ENCODE measurements at places on chromosomes 5 and 9.
A peak's percentile ranks its signal among the peaks of the same experiment; 100 is the strongest.

GRCh38 chr9:115593587-115594091, 475.7 kb upstream of the TNC start:
- no peak overlapping the region for H3K27ac ChIP-seq
- no peaks in the 10 kb centered on the region for H3K4me1 ChIP-seq
- no peaks in the 10 kb centered on the region for H3K27me3 ChIP-seq
- no peak overlapping the region for H3K4me3 ChIP-seq

GRCh38 chr5:142685418-142686209, at the start of gene FGF1:
FGF1 (minus strand) TSS chr5:142686090; CDS start chr5:142614127, 71,963 bp downstream.
- no peak within 1 kb of the TSS for H3K4me3 ChIP-seq
- DNase-seq = no peak
- no peak within 1 kb of the TSS for H3K27ac ChIP-seq
- H3K4me1 ChIP-seq = no peaks in the 10 kb centered on the region
- H3K36me3 ChIP-seq = no peaks in the 10 kb centered on the region

GRCh38 chr5:17912794-17913193, 278.5 kb downstream of the TAF11L14 start:
- H3K27ac ChIP-seq = no peak overlapping the region
- no peaks in the 10 kb centered on the region for H3K36me3 ChIP-seq
- peaks cover 5% of the 10 kb centered on the region for H3K27me3 ChIP-seq
- no peak for DNase-seq
- no peaks in the 10 kb centered on the region for H3K4me1 ChIP-seq
- no peak overlapping the region for H3K4me3 ChIP-seq

DNA sequence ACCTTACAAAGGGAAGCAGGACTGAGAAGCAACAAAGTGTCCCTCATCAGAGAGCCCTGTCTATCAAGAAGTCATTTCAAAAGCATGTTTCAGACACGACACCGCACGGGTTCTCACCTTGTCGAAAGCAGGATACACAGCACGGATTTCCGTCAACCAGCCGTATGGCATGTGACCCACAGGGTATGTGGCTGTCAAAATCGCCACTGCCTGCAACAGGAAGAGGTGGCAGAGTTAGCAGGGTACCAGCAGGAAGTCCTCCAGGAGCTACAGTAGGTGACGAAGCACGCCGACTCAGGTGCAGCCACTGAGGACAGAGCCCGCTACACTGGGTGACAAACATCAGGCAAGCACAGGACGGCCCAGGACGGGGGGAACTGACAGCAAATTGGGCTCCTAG, 81.2 kb downstream of the OTULIN start:
- H3K27ac ChIP-seq = peak overlapping the region; percentile 35
- H3K27me3 ChIP-seq = no peaks in the 10 kb centered on the region
- peaks cover 21% of the 10 kb centered on the region for H3K36me3 ChIP-seq
- DNase-seq = no peak

DNA sequence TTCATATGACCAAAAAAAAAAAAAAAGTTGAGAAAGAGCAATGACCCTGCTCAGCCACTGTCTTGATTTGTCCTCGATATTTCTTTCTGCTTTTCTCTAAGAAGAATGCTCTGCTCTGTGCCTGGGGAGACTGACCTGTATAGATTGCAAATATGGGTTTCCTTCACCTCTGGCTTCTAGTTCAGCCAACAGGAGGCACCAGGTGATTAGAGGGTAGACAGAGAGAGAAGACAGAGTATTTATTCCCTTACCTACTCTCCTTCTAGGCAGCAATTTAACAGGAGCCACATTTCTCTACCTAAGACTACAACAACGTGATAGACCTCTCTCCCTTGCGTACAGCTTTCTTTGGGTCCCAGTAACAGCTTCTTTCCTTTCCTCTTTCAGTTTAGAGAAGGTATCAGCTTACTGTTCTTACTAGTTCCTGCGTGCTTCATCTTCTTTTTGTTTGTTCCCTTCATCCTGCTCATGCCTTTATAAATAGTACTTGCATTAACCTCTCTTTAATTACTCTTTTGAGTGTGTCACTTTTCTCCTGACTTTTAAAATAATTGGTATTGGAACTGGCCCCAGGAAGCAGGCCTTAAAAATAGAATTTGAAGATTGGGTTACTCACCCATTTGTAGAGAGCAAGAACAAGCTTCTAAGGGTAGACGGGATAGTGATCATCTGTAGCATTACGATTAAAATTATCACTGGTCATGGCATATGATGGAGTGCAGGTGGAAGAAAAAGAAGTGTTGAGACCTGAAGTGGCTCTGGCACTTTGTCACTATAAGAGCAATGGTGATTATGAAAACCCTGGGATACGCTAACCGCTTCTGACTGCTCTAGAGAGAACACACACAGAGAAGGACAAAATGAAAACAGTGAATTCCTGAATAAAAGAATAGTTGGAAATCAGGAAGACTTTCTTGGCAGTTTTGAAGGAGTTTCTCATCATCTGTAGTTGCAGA, 161.2 kb upstream of the FSTL4 start:
- peaks cover 13% of the 10 kb centered on the region for H3K27me3 ChIP-seq
- H3K36me3 ChIP-seq = no peaks in the 10 kb centered on the region
- no peak overlapping the region for H3K4me3 ChIP-seq
- H3K4me1 ChIP-seq = no peaks in the 10 kb centered on the region
- no peak overlapping the region for H3K27ac ChIP-seq

DNA sequence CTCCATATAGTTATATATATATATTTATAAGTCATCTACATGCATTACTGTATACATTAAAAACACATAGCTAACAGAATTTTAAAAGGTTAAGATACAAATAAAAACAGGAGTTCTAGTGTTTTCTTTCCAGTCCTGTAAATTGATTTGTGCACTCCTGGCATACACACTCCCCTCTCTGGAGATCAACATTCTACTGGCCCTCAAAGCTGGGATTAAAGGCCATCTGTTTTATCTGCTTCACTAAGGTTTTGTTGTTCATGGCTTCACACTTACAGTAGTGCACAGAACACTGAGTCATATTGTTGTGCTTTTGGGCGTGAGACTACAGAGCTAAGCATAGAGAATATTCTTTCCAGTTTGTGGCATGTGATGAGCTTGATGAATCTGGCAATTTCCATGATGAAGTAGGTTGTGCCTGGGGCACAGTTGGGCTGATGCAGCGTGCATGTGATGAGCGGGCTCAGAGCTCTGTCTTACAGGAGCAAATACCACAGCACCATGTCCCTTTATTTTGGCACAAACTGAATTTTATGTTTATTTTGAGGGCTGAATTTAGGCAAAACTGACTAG, 98.2 kb downstream of the TAF11L14 start:
- no peaks in the 10 kb centered on the region for H3K4me1 ChIP-seq
- no peaks in the 10 kb centered on the region for H3K36me3 ChIP-seq
- H3K27ac ChIP-seq = no peak overlapping the region

- no peaks in the 10 kb centered on the region for H3K4me1 ChIP-seq
- H3K4me3 ChIP-seq = no peak overlapping the region
- no peak for DNase-seq
- H3K27ac ChIP-seq = no peak overlapping the region
- H3K36me3 ChIP-seq = no peaks in the 10 kb centered on the region
Observed at GRCh38 chr5:134479839-134480238, 45.6 kb upstream of the JADE2 start.

DNA sequence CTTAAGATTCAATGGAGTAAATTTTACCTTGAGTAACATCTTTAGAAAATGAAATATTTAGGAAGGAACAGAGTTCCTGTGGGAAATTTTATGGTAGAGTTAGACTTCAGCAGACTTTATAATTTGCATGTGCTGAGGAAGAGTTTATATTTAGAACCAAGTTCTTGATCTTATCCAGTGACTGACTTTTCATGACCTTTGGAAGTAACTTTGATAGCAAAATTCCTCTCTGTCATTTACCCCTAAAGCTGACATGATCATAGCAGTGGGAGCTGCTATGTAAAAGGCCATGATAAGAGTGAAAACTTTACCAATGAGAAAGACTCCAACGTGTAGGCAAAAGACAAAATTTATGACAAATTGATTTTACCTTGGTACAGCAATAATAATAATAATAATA, 1071.8 kb upstream of the DMAC1 start:
- no peak for DNase-seq
- no peaks in the 10 kb centered on the region for H3K4me1 ChIP-seq
- no peak overlapping the region for H3K4me3 ChIP-seq
- H3K27ac ChIP-seq = no peak overlapping the region

DNA sequence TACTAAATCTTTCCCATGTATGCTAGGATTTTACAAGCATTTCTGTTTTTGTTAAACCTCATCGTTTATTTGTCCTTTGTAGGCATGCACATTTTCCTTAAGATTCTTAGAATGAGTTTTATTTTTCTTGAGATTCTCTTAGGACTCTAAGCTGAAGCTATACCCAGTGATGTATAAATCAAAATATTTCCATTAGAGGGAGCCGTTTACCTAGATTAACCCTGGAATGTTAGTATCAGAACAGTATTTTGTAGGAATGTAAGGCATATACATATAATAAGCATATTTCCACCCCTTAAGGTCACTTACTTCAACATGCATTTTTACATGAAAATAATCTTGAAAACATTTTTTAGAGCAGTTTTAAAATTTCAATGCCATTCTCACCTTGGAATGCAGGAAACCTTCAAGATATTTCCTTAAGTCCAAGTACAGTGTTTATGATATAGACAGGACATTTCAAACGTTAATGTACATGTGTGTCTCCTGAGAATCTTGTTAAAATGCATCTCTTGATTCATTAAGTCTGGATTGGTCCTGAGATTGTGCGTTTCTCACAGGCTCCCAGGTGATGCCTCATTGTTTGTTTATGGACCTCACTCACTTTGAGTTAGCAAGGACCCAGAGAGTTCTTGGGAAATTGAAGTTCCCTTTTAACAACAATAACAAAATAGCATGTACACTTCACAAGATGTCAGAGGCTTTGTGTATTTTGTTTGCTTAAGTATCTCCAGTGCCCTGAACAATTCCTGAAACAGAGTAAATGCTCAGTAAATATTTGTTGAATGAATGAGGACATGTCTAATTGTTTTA, 34.9 kb upstream of the FCHO2 start:
- H3K27ac ChIP-seq = no peak overlapping the region
- no peaks in the 10 kb centered on the region for H3K4me1 ChIP-seq
- H3K27me3 ChIP-seq = no peaks in the 10 kb centered on the region
- no peak overlapping the region for H3K4me3 ChIP-seq
- H3K36me3 ChIP-seq = no peaks in the 10 kb centered on the region

DNA sequence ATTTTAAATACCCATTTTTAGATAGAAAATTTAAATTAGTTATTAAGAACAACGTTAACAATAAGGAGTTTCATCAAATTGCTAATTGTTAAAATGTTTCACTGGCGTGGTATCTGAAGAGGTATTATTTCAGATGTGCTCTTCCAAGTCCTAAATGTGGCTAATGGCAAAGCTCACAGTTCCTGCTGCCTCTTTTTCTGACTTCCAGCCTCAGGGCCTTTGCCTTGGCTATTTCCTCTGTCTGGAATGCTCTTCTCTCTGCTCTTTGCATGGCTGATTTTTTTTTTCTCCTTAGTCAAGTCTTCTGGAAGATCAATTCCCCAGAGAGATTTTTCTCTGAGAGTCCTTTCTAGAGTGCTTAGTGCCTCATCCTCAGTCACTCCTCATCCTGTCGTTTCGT, 9.6 kb upstream of the SSBP2 start:
- no peak for DNase-seq
- H3K4me1 ChIP-seq = peaks cover 6% of the 10 kb centered on the region
- H3K27ac ChIP-seq = no peak overlapping the region
- H3K27me3 ChIP-seq = peaks cover 6% of the 10 kb centered on the region
- H3K36me3 ChIP-seq = no peaks in the 10 kb centered on the region
- no peak overlapping the region for H3K4me3 ChIP-seq

- no peak overlapping the region for H3K4me3 ChIP-seq
- H3K4me1 ChIP-seq = peaks cover 26% of the 10 kb centered on the region
- H3K27ac ChIP-seq = no peak overlapping the region
- no peaks in the 10 kb centered on the region for H3K27me3 ChIP-seq
- peaks cover 13% of the 10 kb centered on the region for H3K36me3 ChIP-seq
- DNase-seq = no peak
Observed at GRCh38 chr9:27511771-27512170, 12.3 kb upstream of the IFNK start.

DNA sequence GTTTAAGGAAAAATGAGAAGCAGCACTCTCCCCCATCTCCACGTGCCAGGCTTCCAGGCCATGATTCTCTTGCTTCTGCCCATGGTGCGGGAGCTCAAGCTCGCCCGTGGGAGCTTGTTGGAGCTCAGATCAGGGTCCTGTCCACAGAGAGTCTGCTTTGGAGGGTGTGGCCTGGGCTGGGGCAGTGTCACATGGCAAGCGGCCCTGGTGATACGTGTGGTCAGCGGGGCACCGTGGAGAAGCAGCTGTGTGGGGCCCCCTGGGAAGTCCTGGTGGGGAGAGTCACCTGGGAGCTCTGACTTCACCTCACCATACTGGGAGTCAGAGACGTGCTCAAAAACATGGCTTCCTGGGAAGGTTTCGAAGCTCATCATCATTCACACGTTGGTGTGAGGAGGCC, 275.3 kb downstream of the GADD45G start:
- H3K36me3 ChIP-seq = no peaks in the 10 kb centered on the region
- peaks cover 2% of the 10 kb centered on the region for H3K27me3 ChIP-seq
- DNase-seq = no peak
- H3K4me3 ChIP-seq = no peak overlapping the region
- H3K27ac ChIP-seq = no peak overlapping the region

- H3K4me1 ChIP-seq = no peaks in the 10 kb centered on the region
- peaks cover 68% of the 10 kb centered on the region for H3K36me3 ChIP-seq
- H3K27ac ChIP-seq = no peak overlapping the region
Observed at GRCh38 chr5:180253036-180253824, 38.7 kb downstream of the MAPK9 start.

DNA sequence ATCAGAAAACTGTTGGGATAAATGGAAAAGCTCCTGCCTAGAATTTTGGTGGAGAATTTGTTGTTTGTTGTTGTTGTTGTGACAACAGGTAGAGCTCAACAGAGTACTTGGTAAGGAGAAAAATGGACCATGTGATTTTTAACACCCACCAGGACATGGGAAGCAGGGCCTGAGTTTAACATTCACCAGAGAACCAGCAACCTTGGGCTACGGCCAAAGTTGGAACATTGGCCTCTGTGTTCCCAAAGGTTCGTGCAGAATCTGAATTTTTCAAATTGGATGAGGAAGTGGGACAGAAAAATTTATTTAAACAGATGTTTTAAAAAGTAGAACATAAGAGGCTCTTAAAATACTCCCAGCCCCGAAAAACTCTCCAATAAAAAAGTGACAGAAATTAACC, 127.0 kb downstream of the GNA14 start:
- H3K4me3 ChIP-seq = no peak overlapping the region
- H3K36me3 ChIP-seq = no peaks in the 10 kb centered on the region
- no peak for DNase-seq

DNA sequence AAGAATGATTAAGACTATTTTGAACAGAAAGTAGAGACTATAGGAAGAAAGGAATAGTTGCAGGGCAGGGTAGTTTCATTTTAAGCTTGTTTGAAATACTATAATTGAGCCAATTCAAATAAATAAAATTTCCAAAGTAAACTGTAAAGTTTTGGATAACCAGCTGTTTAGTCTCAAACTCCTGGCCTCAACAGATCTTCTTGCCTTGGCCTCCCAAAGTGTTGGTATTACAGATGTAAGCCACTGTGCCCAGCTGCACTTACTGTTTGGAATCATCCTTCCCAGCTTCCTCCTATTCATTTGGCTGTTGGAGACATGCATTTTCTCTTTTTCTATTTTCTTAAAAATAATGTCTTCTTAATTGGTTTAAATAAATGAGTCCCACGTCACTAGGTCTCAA, 231.0 kb downstream of the NNT start:
- H3K4me3 ChIP-seq = no peak overlapping the region
- no peaks in the 10 kb centered on the region for H3K27me3 ChIP-seq
- no peak for DNase-seq
- no peaks in the 10 kb centered on the region for H3K4me1 ChIP-seq
- H3K36me3 ChIP-seq = no peaks in the 10 kb centered on the region
- no peak overlapping the region for H3K27ac ChIP-seq

Measured in memory B cell (primary cell).